ENCODE measurements at places on chromosomes 12 and 14. TPM values are rescaled to one million over a fixed set of nuclear protein-coding genes. Genes with fewer than 3 reads are reported as not detected.

SLC5A8 gene
- 0.05 TPM for total RNA-seq

DNA sequence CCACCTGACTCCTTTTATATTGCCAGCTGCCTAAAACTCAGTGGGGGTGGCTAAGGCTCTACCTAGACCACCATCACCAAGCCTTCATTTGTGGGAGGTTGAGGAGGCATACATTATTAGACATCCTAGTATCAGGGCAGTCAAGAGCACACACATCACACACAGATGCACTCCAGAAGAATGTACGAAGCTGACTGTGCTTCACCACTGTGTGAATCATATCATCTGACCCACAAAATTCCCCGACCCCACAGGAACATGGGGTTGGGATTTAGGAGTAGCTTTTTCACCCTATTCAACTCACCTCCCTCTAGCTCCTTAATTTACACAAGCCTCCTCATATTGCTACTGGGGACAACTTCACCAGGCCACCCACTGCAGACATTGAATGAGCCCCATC, 64.8 kb upstream of the BDKRB2 start:
- peak; percentile 59 for DNase-seq

- no peak for DNase-seq
Measured at GRCh38 chr14:106850913-106851825, 1324.8 kb downstream of the TMEM121 start.

TAS2R8 gene
- total RNA-seq: not detected

GRCh38 chr14:96263347-96264199, 7.6 kb downstream of the BDKRB1 start:
- no peak for DNase-seq

- peak; percentile 83 for DNase-seq
Measured at GRCh38 chr14:64841121-64841651, 38.5 kb downstream of the SPTB start.

DNA sequence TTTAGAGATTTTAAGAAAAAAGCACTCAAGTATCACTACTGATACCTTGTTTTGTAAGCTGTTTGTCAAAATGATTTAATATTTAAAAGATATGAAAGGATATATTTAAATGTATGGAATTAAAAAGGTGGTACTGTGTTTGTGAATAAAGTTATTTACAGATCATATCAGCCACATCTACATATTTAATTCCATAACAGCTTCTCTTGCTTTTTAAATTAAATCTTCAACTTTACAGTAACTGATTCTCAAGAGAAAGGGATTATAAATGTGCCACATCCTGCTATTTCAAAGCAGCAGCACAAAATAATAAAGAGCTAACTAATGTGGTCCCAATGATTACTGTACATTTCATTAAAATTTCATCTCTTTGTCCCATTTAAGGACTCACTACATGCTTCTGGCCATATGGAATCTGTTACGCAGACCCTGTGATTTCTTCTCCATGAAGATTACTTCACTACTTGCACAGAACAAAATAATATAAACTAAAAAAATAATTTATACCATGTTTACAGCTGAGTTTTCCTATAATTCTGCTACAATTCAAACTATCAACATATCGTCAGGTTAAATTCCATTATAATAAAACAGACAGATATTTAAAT, 117.8 kb downstream of the MED13L start:
- DNase-seq: no peak

DNA sequence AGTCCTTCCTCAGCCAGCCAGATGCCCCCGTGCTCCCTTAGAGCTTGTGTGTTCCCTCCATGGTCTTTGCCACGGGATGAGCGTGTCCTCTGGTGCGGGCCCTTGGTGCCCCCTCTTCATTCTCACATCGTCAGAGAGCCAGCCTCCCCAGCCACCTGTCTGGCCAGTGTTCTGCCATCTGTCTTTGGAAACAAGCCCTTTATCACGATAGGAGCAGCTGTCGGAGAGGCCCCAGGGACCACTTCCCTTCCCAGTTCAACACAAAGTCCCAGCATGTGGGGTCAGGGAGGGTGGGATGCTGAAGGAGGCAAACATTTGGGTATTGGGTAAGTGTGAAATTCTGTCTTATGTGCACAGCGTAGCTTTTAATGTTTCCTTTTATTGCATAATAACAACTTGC, 44.5 kb downstream of the DYNC1H1 start:
- no peak for DNase-seq

POP5 gene
- total RNA-seq: 66.2 TPM

ESRRB gene
- not detected for total RNA-seq

DNA sequence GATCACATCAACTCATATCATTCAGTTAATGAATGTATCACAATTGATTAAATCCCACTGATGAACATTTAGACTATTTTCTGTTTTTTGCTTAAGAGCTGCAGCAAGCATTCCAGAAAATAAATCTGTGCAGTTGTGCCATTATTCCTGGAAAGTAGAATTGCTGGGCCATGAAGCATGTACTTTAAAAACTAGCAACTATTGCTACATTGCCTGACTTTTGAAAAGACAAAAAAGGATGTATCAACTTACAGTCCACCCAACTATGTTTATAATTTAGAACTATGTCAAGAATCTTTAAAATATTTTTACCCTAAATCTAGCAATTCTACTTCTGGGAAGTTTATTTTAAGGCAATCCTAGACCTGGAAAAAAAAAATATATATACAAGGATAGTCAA, 33.4 kb upstream of the ERGIC2 start:
- DNase-seq: no peak

GRCh38 chr14:32710231-32710671, 228.4 kb upstream of the NPAS3 start:
- DNase-seq: peak; percentile 63

DNA sequence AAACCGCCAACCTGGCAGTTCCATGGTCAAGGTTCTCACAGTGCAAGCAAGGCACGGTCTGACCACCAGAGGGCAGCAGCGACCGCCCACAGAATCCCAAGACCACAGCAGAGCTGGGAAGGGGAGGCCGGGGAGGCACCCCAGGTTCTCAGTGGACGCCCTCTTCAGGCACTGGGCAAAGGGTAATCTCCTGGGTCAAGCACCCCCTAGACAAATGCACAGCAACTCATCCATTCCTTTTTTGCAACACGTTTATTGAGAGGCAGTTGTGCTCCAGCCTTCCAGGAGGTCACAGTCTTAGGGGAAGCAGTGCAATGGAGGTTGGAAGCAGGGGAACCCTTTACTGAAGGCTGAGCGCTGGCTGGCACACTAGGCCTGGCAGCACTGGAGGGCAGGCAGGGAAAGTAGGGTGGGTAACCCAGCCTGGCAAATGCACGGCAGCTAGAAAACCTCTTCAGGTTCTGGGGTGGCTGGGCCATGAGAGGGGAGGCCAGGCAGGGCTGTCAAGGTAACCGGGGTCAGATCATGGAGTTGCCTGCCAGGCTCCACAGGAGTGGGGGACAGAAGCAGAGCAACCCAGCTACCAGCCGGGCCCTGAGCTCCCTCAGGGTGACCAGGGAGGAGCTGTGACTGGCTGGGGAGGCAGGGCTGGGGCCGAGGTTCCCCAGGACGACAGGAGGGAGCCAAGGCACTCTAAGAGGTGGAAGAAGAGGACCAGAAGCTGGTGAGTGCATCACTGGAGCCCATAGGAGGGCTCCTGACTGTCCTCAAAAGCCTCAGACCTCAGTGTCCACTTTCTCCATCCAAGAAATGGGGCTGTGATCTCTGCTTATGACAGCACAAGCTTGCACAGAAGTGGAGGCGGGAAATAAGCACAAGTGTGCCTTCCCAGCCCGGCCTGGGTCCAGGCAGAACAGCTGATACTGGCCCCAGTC, 1.8 kb upstream of the RHOF start:
- DNase-seq: peak; percentile 81

- no peak for DNase-seq
Measured at GRCh38 chr14:25037032-25037431, 12.9 kb downstream of the STXBP6 start.

PTGER2 gene
- 0.54 TPM for total RNA-seq

KLHL33 gene
- total RNA-seq: not detected

DNA sequence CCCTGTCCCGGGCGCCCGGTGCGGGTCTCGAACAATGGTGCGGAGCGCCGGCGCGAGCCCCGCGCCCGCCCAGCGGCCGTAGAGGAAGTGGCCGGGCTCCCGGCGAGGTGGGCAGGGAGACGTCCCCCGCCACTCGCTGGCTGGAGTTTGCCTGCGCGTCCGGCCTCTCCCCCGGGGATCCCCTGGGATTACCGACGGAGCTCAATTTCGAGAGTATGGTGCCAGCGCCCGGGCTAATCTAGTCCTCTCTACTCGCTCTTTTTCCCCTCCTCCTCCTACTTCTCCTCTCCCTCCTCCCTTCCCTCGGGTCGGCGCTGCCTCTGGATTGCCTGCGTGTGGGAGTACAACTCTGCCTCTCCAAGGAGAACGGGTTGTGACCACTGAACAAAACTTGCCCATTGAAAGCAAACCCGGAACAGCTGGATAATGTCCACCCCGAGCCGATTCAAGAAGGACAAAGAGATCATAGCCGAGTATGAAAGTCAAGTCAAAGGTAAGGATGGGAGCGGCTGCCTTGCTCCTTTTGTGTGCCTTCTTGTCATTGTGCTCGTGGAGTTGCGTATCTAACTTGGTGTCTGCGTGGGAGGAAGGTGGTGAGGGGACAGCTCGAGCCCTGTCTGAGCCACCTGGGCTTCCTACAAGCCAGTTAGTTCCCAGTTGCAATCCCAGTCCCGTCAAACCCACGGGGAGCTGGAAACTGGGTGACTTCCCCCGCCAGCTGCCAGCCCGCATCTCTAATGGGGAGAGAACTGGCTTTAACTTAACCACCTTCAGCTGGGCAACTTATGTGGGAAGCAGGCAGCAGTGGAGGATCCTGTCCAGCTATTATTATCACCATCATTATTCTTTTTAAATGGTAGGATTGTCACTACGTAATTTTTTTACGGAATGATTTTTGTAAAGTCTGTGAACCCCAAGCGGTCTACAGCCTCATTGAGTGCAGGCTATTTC, at the start of gene SRGAP1:
Gene SRGAP1 (plus strand): TSS at position 310 of the 951 bp plus-strand sequence. CDS start 117 bp downstream, at position 427.
- DNase-seq: peak; percentile 77

ZNF891 gene
- total RNA-seq: 0.44 TPM

GRCh38 chr12:53051881-53052412, 2.1 kb downstream of the TNS2 start:
- no peak for DNase-seq

ERC1 gene
- 11.9 TPM for total RNA-seq

- DNase-seq: peak; percentile 85
Measured at GRCh38 chr14:103155010-103155409, 31.7 kb downstream of the TNFAIP2 start.

- no peak for DNase-seq
Measured at GRCh38 chr14:31269634-31270195, 62.1 kb upstream of the HECTD1 start.

GRCh38 chr12:90086281-90086680, 377.6 kb upstream of the ATP2B1 start:
- no peak for DNase-seq

GRCh38 chr14:58549105-58549757, 88.5 kb upstream of the DACT1 start:
- no peak for DNase-seq

KIF5A gene
- total RNA-seq: 0.37 TPM

DNA sequence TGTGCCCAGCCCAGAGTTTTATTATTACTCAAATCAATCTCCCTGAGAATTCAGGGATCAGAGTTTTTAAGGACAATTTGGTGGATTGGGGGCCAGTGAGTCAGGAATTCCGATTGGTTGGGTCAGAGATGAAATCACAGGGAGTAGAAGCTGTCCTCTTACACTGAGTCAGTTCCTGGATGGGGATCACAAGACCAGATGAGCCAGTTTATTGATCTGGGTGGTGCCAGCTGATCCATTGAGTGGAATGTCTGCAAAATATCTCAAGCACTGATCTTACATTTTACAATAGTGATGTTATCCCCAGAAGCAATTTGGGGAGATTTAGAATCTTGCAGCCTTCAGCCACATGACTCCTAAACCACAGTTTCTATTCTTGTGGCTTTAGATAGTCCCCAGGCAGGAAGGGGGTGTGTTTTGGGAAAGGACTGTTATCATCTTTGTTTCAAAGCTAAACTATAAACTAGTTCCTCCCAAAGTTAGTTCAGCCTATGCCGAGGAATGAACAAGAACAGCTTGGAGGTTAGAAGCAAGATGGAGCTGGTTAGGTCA, 89.1 kb upstream of the CNOT2 start:
- DNase-seq: no peak

DNA sequence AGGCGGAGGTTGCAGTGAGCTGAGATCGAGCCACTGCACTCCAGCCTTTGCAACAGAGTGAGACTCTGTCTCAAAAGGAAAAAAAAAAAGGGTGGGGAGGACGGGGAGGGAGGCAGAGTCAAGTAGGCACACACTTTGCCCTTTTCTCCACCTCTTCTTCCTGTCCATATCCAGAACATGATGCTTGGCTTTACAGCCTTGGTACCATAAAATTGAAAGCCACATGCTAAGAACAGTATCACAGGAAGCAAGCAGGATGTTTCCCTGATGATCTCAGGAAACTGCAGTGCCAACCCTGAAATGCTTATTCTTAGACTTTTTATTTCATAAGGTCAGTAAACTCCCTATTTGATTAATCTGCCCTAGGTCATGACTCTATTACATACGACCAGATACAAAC, 32.5 kb upstream of the YAF2 start:
- no peak for DNase-seq

SPIC gene
- total RNA-seq: not detected

SLC7A8 gene
- total RNA-seq: 4.0 TPM

DNA sequence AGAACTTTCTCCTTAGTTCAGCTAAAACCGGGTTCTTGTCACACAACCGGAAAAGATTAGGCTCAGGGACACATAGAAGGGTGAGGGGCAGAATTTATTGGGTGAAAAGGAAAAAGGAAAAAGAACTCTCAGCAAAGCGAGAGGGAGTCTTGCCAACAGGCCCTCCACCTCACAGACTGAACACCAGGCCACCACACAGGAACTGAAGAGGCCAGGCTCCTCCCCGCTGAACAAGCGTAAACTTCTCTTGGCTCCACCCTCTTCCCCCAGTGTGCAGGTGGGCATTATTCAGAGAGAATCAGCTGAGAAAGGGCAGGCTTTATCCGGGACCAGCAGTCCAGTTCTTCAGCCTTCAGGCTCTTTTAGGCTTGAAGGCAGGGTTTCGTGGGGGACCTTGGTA, 125.6 kb upstream of the FGD4 start:
- DNase-seq: no peak

DNA sequence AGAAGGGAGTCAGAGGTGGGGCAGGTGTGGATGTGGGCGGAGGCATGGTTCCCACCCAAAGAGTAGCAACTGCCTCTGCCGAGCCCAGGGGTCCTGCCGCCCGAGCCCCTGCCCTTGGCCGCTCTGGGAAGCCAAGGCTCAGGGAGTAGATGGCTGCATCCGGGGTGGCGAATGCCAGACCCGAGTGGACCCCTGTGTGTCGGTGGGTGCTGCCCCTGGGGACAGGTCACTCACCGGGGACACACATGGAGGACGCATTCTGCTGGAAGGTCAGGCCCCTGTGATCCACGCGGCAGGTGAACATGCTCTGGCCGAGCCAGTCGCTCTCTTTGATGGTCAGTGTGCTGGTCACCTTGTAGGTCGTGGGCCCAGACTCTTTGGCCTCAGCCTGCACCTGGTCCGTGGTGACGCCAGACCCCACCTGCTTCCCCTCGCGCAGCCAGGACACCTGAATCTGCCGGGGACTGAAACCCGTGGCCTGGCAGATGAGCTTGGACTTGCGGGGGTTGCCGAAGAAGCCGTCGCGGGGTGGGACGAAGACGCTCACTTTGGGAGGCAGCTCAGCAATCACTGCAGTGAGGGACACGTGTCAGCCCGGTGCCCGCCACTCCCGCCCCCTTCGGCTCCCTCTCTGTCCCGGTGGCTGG, 329.0 kb downstream of the TMEM121 start:
- no peak for DNase-seq

Data from M059J (cell line).